ENCODE measurements at places on chromosomes 13 and 19. TPM values are rescaled to one million over a fixed set of nuclear protein-coding genes. Genes with fewer than 3 reads are reported as not detected.

GRCh38 chr19:38837656-38838121 is 6.1 kb upstream of the ECH1 start:
- no peaks in the 10 kb centered on the region for H3K4me1 ChIP-seq
- no peak for DNase-seq
- no peaks in the 10 kb centered on the region for H3K27me3 ChIP-seq
- H3K4me3 ChIP-seq, result no peak overlapping the region

- no peak overlapping the region for H3K4me3 ChIP-seq
- no peaks in the 10 kb centered on the region for H3K4me1 ChIP-seq
- H3K36me3 ChIP-seq, result no peaks in the 10 kb centered on the region
Observed at GRCh38 chr13:93687261-93687660, 460.7 kb downstream of the GPC6 start.

- DNase-seq, result no peak
- no peaks in the 10 kb centered on the region for H3K4me1 ChIP-seq
- H3K27ac ChIP-seq, result no peak overlapping the region
- no peaks in the 10 kb centered on the region for H3K36me3 ChIP-seq
Observed at GRCh38 chr13:25654322-25654721, 282.5 kb downstream of the ATP8A2 start.

GRCh38 chr13:54347531-54347930 is 1318.9 kb downstream of the OLFM4 start:
- H3K4me1 ChIP-seq, result no peaks in the 10 kb centered on the region
- no peaks in the 10 kb centered on the region for H3K27me3 ChIP-seq
- H3K4me3 ChIP-seq, result no peak overlapping the region

- H3K36me3 ChIP-seq, result no peaks in the 10 kb centered on the region
- H3K27ac ChIP-seq, result no peak overlapping the region
- H3K27me3 ChIP-seq, result no peaks in the 10 kb centered on the region
- H3K4me1 ChIP-seq, result no peaks in the 10 kb centered on the region
- H3K4me3 ChIP-seq, result no peak overlapping the region
Observed at GRCh38 chr13:80399340-80400163, 58.6 kb upstream of the SPRY2 start.

DNA sequence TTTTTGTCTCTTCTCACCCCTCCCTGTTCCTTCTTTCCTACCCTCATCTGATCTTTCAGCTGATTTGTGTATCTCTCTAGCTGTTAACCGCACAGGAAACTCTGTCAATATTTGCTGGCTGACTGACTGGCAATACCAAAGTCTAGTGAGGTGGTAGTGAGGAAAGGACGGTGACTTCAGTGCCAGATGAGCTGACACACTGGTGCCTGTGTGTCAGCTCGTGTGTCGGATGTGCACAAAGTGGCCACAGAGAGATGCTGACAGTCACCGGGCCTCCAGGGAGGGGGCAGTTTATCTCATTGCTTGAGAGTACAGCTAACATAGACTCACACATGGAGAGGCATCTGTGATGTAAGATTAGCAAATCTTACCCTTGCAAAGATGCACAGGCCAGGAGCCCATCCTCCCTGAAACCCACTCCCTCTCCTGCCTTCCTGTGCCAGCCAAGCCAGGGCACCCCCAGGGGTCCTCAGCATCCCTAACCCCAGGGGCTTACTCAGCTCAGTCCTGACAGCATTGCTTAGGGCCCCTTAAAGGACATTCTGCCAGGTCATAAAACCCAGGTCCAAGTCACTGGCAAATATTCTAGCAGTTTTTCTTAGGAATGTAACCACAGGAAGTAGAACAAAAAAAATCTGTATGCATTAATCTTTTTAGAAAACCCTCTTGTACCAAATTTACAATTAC is 80.2 kb downstream of the SHISA2 start:
- H3K27ac ChIP-seq, result no peak overlapping the region
- no peak overlapping the region for H3K4me3 ChIP-seq
- no peaks in the 10 kb centered on the region for H3K27me3 ChIP-seq
- no peaks in the 10 kb centered on the region for H3K36me3 ChIP-seq
- no peak for DNase-seq
- H3K4me1 ChIP-seq, result no peaks in the 10 kb centered on the region

GRCh38 chr13:94050686-94051085 is 428.8 kb downstream of the DCT start:
- no peaks in the 10 kb centered on the region for H3K4me1 ChIP-seq
- H3K36me3 ChIP-seq, result no peaks in the 10 kb centered on the region
- H3K27ac ChIP-seq, result no peak overlapping the region
- H3K4me3 ChIP-seq, result no peak overlapping the region
- H3K27me3 ChIP-seq, result no peaks in the 10 kb centered on the region

DNA sequence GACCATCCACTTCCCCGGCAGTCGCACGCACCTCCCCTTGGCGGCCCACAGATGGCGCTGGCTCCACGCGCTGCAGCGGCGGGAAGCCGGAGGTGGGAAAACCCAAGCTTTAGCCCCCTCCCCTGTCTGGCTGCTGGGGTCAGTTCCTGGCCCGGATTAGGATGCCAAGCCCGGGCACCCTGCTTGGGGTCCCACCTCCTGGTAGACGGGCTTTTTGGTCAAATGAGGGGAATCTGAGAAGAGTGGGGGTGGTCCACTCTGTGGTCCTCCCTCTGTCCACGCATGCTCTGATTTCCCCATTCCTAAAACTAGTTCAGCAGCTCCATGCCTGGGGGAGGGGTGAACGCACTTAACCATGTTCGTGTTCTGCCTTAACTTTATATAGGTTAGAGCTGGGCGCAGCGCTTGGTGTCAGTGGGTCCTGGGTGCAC is 8.1 kb upstream of the ADGRE2 start:
- no peaks in the 10 kb centered on the region for H3K4me1 ChIP-seq
- no peaks in the 10 kb centered on the region for H3K27me3 ChIP-seq
- no peak overlapping the region for H3K4me3 ChIP-seq
- H3K27ac ChIP-seq, result no peak overlapping the region
- H3K36me3 ChIP-seq, result no peaks in the 10 kb centered on the region

GRCh38 chr19:29214411-29214810 is 1.5 kb upstream of the UQCRFS1 start:
- no peak for DNase-seq
- H3K36me3 ChIP-seq, result no peaks in the 10 kb centered on the region
- H3K27me3 ChIP-seq, result no peaks in the 10 kb centered on the region

DNA sequence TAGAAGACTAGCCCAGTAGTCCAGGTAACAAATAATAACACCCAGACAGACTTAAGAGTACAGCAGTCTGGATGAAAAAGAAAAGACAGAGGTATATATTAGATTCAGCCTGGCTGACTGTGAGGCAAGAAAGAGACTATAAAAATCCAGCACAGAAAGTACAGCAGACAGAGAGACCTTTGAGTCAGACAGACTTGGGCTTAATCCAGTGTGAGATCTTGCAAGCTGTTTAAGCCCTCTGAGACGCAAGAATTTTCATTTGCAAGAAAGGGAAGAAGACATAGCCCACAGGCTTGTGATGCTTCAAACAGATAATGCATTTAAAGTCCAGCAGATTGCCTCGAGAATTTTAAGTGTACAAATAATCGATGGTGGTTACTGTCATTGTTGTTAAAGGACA is 471.4 kb downstream of the LIG4 start:
- no peaks in the 10 kb centered on the region for H3K4me1 ChIP-seq
- no peaks in the 10 kb centered on the region for H3K36me3 ChIP-seq
- no peak overlapping the region for H3K4me3 ChIP-seq
- no peak for DNase-seq

The KL gene
- 3.2 TPM for total RNA-seq

The SPINT2 gene
- 1,010 TPM for total RNA-seq

The SLC25A41 gene
- not detected for total RNA-seq

The CCDC70 gene
- not detected for total RNA-seq
